Caco-2 (cell line): ENCODE measurements at places on chromosomes 4 and X.

DNA sequence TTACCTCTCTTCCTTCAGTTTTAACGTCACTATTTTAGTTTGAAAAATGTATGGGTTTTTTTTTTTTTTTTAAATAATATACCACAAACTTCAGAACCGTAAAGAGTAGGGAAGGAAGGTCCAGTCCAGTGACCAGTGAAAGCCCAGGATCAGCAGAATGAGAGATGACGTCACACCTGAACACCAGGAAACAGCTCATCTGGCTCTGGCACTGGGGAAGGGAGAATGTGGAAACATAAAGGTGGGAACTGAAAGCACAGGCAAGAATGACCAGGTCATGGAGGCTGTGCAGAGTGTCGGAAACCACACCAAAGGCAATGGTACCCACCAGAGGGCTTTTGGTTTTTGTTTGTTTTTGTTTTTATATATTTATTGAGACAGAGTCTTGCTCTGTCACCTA is 141.2 kb downstream of the DHX15 start:
- DNase-seq = no peak

DNA sequence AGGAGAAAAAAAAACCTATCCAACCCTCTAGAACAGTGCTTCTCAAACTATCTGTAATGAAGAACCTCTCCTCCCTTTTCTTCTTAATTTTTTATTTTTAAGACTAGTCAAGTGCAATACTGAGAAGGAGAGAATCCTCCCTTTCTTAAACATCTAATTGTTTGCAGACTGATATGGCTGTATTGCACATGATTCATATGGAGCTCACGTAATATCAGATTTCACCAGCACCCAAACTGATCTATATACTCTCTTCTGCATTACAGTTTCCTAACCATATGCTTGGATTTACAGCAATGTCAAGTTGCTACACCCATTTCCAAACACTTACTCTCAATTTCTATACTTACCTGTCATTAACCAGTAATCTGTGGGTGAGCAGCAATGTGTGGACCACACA is 9.5 kb downstream of the PRMT9 start:
- no peak for DNase-seq

DNA sequence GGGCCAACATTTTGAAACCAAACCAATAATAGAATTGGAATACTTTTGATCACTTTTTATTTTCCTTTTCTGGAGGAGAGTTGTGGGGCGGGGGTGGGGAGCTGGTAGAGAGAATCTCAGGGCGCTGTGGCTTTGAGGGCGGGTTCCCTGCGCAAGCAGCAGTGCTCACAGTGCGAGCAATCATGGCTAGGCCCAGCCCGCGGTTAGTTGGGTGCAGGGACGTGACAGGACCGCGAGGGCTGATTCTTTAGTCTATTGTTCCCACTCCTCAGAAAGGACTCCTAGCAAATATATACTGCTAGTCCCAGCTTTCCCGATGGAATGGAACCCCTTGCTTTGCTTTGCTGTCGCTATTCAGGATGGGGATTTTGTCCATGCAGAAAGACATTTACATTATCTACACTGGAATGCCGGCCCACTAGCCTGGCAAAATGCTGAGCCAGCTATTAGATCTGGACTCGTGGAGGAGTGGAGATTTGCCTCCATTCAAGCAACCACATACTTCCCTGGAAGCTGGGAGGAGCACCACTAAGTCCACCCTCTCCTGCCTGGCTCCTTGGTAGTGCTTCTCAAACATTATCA is 23.9 kb upstream of the APLN start:
- no peak for DNase-seq

- no peak for DNase-seq
Measured at GRCh38 chrX:68941385-68941952, 112.6 kb downstream of the EFNB1 start.

DNA sequence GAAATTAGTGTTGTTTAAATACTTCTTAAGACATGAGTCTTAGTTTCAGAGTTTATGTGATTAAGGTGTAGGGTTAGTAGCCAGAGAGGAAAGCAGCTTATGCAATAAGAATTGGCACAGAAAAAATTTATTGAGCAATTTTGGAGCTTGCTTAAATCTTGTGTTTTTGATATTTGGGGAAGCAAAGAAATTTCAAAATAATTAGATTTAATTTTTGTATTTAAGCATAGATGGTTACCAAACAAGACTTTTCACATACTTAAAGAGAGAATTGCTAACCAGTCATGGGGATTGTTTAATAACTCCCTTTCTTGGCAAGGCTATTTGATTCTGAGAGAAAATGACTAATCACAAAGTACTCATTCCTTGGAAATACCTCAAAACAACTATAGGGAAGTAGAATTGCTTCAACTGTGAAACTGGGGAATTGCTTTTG is 202.0 kb upstream of the GRID2 start:
- DNase-seq = no peak

DNA sequence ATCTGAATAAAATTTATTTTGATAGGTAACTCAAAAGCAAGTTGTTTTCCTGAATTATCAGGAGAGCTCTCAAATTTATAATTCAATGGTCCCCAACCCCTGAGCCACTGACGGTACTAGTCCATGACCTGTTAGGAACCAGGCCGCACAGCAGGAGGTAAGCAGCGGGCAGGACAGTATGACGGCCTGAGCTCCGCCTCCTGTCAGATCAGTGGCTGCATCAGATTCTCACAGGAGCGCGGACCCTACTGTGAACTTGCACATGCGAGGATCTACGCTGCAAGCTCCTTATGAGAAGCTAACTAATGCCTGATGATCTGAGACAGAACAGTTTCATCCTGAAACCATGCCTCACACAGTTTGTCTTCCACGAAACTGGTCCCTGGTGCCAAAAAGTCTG is 37.9 kb upstream of the SEC24B start:
- DNase-seq = no peak

DNA sequence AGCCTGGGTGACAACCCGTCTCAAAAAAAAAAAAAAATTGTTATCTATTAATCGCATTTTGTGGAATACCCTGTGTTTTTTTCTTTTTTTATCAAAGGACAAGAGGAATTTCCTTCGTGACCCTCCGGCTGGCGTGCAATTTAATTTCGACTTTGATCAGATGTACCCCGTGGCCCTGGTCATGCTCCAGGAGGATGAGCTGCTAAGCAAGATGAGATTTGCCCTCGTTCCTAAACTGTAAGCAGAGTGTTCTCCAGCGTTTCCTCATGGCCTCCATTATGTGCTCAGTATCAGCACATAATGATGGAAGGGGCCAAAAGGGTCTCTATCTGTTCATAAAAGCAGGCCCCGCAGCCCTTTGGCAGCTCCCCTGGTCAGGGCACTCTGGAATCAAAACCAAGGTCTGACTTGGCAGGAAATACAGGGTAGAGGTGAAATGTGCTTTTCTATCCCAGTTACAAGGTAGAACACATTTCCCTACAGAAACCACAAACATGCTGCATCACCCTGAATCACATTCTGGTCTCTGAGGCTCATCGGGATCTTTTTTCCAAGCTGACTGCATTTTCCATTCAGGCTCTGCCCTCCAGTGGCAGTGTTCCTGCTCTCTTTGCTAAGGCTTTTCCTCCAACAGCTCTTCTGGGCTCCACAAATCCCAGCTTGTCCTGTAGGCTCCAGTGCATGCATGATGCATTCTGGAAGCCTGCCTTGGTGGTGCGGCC is 24.4 kb downstream of the SYAP1 start:
- DNase-seq = no peak

DNA sequence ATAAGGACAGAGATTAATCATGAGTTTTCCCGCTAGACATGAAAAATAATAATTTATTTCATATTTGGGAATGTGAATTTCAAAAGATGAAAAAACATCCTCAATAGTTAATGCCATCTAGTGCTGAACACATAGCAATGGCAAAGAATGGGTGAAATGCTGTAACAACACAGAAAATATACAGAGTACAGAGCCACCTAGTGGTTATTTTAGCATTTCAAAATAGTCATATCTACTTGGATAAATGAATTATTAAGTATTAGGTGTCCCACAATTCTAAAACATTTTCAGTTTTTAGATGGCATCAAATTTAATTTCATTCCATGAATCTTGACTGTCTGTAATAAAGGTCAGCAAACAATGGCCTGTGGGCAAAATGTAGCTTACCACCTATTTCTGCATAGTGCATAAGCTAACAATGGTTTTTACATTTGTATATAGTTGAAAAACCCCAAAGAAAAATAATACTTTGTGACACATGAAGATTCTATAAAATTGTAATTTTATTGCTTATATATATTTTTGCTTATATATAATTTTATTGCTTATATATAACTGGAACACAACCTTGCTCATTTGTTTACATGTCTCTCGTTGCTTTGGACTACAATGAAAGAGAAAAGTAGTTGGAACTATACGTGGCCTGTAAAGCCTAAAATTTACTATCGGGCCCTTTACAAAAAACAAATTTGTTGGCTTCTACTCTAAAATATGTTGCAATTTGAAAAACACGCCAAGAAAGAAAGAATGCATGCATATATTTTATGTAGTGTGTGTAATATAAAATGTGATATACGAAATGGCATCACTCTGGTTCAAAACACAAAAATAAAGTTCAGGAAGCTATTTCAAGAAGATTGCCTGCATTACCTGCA is 99.1 kb upstream of the FAM47C start:
- no peak for DNase-seq

DNA sequence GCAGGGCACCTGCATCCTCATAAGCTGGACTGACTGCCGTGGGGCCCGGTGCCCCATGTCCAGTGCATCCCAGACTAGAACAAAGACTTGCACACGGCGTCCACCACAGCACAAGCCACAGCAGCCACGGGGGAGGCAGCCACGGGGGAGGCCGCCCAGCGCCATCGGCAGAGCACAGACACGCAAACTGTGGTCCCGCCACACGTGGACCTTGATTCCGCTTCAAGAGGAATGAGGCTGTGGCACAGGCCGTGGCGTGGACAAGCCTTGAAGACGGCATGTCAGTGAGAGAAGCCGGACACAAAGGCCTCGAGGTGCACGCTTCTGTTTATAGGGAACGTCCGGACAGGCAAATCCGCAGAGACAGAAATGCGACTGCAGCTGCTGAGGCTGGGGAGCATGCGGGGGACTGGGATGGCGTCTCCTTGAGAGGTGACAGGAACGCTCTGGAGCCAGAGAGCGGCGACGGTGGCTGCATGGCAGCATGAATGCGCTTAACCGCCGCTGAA is 10.1 kb upstream of the CPLX1 start:
- DNase-seq = no peak

GRCh38 chrX:21509912-21510311 is 135.7 kb downstream of the CNKSR2 start:
- no peak for DNase-seq

DNA sequence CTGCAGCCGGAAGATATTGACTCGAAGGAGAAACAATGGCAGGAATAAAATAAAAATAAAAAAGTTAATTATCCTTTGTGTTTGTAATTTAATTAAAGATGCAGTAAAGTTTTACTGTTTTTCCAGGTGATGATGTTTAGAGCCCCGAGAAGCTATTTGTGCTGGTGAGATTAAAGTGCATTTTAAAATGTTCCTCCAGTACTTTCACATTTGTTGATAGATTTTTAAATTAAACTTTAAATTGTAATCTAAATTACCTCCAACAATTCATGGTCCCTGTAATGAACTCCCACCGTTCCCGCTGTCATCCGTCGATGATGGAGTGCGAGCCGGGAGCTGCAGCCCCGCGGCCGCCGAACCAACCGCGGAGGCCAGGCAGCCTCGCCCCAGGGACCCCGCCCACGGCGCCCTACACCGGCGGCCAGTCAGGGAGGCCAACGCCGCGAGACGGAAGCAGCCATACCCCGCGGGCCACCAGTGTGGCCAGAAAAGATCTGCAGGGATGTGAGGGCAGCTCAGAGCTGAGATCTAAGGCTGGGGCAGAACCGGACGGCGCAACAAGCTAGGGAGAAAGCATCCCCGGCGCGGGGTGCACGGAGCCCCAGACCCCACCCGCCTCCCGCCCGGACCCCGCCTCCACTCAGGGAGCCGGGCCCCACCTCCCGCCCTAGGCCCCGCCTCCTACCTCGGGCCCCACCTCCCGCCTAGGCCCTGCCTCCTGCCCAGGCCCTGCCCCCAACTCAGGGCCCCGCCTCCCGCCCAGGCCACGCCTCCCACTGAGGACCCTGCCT is 104.0 kb downstream of the FAM53A start:
- DNase-seq = peak; percentile 81

- no peak for DNase-seq
Measured at GRCh38 chr4:6900956-6901355, 8.7 kb upstream of the TBC1D14 start.

- no peak for DNase-seq
Measured at GRCh38 chrX:68307769-68308168, 125.5 kb downstream of the OPHN1 start.

DNA sequence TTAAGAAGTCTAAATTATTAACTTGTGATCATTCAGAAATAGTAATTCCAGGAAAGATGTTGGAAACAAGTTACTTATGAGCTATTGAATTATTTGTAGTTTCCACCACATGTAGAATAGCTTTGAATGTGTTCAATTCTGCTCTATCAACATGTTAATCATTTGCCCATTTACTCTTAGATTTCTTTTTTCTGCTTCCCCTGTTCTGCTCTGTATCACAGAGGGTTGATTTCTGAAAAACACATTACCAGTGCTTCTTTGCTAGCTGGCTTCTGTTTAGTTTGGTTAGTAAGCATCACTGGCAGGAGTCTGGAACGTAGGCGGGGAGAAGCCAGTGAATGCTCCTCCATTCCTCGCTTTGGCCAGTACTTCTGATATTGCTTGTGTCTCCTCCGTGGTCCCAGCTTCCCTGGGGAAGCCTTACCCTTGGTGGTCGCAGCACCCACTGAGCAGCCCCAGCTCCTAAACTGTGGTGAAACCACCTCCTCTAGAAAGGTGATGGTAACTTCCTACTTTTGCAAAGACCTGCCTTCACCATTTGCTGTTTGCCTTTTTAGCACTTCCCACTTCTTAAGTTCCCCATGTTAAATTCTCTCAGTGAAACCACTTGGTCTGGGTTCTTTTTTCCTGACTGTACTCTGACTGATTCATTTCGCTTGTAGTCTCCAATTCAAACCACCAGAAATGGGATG is 40.3 kb upstream of the GALNT7 start:
- DNase-seq = no peak

- no peak for DNase-seq
Measured at GRCh38 chr4:117093571-117093970, 8.2 kb upstream of the TRAM1L1 start.

DNA sequence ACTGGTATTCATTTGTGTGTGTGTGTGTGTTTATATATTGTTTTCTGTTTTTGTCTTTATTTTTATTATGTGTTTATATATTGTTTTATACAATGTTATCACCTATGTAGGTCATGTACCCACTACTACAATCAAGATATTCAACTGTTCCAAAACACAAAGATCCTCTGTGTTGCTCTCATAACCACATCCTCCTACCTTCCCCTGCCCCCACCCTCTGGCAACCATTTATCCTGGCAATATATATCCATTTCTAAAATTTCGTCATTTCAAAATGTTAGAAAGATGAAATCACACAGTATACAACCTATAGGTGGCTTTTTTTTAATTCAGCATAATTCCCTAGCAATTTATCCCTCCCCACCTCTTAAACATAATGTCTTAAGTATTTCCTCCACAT is 18.8 kb upstream of the RPL34 start:
- no peak for DNase-seq
